ENCODE measurements at places on chromosomes 5 and 9. TPM values are rescaled to one million over a fixed set of nuclear protein-coding genes. Genes with fewer than 3 reads are reported as not detected.
A peak's percentile ranks its signal among the peaks of the same experiment; 100 is the strongest.

KIF12 gene
- 3.4 TPM for total RNA-seq

GRCh38 chr5:43020399-43020746 lies 19.7 kb downstream of the ANXA2R start:
- DNase-seq, result no peak

DNA sequence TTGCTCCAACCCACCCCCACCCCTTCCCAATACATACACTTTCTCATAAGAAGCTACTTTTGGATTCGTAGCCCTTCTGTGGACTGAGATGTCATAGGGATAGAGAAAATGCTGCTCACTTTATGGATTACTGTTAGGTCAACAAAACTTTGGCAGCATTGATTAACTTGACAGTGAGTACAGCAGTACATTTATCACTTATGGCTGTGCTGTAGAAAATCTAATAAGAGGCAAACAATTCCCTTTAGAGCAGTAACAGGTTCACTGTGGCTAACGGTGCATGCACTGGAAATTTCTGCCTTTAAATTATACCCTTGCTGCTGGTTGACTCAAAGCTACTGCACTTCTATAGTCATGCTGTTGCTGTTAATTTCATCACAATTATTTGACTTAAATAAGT lies 59.2 kb downstream of the PPIC start:
- DNase-seq, result no peak

DNA sequence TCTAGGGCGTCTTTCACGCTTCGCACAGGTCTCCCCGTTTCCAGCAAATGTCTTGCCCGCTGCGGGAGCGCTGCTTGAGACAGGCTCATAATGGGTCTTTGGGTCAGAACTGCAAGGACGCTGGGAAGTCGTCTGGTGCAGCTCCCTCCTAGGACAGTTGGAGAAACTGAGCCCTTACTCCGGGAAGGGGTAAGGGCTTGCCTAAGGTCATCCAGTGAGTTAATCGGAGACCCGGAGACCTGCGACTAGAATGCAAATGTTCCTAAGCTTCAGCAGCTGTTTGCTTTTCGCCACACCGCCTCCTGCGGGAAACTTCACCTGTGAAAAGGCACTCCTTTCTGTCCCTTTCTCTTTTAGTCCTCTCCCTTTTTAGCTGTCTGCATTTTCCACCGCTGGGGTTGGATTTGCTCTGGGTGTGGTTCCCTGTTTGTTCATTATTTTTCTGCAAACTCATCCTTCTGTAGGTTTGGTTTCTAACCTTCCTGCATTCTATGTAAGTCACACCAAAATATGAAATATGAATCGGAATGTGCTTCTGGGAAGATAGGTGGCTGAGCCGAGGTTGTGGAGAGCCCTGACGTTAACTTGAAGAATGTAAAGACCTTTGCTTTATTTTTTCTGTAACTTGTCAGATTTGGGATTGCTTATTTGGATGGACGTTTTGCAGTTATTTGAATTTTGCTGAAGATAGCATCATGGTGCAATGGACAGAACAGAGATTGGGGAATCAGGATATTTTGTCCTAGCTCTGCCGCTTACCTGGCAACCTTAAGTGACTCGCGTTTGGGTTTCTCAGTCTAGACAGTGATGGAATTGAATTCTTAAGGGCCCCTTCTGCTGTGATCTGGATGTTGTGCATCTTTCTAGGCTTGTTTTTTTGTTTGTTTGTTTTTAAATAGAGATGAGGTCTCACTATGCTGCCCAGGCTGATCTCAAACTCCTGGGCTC lies 909 bp downstream of the SLC36A1 start:
- no peak for DNase-seq

DNA sequence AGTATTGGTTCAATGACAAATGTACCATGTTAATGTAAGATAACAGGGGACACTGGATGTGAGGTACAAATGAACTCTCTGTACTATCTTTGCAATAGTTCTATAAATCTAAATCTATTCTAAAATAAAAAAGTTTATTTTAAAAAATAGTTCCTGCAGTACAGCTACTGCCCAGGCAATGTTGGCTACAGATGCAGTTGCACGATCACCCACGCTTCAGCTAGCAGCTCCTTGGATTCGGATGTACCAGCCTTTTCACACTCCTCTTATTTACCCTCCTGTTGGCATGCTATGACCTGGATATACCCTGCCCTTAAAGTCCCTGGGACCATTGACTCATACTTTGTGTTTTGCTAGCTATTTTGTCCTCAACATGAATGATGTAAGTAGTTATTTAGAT lies 185.4 kb upstream of the SMARCA2 start:
- no peak for DNase-seq

- no peak for DNase-seq
Measured at GRCh38 chr9:5478206-5478605, 27.9 kb downstream of the CD274 start.

DNA sequence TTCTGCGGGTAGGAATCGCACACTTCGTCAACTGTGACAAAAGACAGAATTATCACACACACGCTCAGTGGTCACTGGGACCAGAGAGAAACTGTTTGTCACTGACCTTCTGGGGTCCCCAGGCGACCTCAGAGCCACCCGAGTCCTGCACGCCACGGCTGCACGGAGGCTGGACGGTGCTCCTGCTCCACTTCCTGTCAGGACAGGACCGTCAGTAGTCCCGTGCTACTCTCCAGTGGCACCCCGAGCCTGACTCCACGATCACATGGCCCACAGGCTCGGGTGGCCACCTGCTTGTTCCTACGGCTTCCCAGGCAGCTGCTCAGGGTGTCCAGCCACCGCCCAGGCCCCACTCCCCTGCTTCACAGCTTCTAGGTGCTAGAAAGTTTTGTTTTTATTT lies 17.9 kb downstream of the MRNIP start:
- no peak for DNase-seq

GPR151 gene
- total RNA-seq, result not detected

GRCh38 chr5:61625681-61626621 lies 293.9 kb downstream of the ZSWIM6 start:
- DNase-seq, result peak; percentile 29

DNA sequence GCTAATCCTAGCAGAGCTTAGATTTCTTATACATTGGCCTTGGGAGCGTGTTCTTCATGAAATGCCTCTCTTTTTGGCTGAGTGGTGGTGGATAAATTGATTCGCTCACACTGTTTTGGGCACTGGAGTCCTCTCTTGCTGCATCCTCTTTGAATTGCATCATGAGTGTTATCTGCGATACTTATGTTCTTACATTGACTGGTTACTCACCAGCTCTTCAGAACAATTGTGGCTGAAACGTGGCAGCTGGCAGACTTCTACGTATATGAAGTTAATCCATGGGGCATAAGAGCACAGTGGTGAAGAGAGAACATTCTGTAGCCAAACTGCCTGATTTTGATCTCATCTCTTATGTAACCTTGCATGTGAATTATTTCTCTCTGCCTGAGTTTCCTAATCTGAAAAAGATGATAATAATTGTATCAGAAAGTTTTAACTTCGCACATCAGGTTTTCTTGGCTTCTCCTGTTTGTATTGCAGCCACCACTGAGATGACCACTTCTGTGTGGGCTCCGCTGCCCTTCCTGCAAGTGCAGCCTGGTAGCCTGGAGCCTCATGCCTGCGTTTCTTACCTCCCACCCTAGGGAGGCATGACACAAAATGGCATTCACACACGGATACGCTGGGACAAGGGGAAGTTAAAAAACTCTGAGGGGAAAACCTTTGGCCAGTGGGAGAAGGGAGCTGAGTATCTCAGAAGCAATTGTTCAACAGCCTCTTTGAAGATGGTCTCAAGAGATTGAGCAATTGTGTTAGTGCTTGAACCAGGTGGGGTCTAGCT lies 295.2 kb downstream of the ARHGAP26 start:
- no peak for DNase-seq

C9 gene
- total RNA-seq, result not detected

DNA sequence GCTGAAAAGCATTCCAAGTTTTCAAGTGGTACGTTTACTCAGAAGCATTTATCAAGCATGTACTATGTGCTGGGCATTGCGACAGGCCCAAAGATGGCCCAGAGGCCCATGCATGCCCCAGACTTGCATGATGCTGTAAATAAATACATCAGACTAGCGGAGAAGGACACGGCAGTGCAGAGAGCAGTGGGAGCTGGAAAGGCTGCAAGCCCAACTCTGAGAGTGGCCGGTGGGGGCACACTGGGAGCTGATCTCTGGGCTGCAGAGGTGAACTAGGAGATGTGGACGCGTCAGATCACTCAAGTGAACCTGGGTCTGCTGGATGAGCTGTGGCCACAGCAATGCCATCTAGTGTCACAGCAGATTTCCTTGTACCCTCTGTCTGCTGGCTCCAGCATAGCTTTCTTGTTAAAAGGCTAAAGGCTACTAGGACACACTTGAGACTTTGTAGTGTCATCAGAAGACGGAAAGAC lies 246.9 kb downstream of the FANCC start:
- no peak for DNase-seq

DNA sequence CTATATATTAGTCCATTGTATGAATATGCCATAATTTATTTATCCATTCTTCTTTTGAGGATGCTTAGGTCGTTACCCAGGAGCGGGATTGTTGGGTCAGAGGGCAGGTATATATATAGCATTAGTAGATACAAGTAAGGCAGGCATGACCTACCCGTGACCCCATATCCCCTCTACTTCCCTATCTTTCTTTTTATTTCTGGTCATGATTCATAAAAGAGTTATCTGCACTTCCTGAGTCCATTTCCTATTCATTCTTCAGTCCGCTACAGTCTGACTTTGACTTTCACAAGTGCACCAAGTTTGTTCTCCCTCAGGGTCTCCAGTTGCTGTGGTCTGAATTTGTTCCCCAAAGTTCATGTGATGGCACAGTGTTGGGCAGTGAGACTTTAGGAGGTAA lies 6.9 kb downstream of the RHOBTB3 start:
- DNase-seq, result no peak

DNA sequence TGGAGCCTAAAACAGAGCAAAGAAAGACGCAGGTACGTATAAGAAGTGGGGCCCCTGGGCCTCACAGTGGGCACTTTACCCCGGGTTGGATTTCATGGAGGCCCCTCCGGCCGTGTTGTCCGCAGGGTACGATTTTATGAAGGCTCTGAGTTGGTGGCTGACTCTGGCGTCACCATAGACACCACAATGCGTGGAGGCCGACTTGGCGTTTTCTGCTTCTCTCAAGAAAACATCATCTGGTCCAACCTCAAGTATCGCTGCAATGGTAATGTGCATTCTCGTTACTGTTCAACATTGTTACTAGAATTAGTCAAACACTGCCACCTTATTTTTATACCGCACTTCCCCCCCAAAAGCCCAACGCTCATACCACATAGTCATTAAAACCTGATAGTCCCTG lies 47.1 kb downstream of the THBS4 start:
- no peak for DNase-seq

SPINK4 gene
- total RNA-seq, result not detected

RELL2 gene
- 18.6 TPM for total RNA-seq

DNA sequence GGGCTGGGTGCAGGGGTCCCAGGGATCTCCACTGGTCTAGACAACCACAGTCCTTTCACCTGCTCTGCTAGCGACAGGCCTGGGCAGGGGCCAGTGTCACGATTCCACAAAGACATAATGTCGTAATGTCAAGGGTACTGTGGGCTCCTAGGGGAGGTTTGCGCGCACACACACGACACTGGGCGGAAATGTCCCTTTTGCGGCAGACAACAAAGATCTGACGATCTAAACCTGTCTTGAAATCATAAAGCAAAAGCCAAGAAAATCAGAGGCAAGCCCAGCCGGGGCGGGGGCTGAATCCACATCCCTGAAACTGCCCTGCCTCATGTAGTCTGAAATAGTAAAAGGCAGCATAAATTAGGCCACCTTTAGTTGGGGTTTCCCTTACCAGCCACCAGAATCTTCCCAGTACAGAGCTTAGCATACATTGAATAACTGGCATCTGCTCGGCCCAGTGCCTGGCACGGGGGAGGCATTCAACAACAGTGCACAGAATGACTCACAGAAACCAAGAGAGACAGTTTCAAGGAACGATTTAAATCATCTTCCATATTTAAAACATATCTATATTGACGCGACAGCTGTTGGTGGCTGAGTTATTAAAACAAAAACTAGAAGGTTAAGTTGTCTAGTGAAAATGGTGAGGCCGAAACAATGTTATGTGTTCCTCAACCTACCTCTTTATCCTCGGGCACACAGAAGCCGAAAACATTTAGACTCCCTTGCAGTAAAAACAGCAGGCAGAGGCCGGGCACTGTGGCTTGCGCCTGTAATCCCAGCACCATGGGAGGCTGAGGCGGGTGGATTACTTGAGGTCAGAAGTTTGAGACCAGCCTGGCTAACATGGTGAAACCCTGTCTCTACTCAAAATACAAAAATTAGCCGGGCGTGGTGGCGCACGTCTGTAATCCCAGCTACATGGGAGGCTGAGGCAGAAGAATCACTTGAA lies 151.0 kb downstream of the MYO10 start:
- DNase-seq, result no peak

TMC1 gene
- total RNA-seq, result 0.95 TPM

GRCh38 chr9:97363661-97364299 lies 48.1 kb upstream of the TDRD7 start:
- no peak for DNase-seq

GRCh38 chr9:74140141-74140540 lies 357.0 kb upstream of the RORB start:
- no peak for DNase-seq

DNA sequence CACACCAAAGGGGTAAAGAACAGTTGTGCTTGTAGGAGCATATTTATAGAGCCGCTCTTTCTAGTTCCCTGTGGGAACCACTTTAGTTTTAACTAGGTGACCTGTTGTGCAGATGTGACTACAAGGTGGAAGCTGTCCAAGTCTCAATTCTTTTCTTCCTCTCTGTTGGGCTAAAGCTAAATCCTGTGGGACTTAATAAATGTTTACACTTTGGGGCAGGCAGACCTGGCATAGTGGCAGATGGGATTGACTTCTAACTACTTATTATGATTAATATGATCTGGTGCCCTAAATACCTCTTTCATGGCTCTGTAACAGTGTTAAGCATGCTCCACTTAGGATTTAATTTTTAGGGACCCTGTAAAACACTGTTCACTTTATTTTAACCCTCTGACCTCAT lies 265.3 kb downstream of the KCTD16 start:
- no peak for DNase-seq

All from H1 (cell line).